Peyer's patch (tissue), 4 donors: ENCODE measurements at places on chromosomes 6 and 20. TPM values are rescaled to one million over a fixed set of nuclear protein-coding genes. Genes with fewer than 3 reads are reported as not detected.

DNA sequence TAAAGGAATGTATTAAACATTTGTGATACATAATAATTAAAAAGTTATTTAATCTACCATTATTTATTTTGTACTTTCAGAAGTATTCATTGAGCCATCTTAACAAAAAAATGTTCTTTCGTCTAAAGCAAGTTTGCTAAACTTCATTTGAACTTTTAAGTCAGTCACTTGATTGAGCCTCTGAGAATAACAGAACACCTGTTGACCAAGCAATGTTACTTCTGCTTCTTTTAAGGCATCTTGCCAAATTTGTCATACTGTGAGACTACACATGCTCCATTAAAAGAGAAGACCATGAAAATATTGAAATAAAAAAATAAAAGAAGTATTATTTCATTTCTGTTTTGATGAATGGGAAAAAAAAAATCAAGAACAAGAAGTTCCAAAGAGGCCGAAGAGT is 141.8 kb upstream of the BMP5 start:
- H3K36me3 ChIP-seq: no peaks in the 10 kb centered on the region
- no peaks in the 10 kb centered on the region for H3K27me3 ChIP-seq
- no peak overlapping the region for H3K4me3 ChIP-seq
- no peak for DNase-seq

DNA sequence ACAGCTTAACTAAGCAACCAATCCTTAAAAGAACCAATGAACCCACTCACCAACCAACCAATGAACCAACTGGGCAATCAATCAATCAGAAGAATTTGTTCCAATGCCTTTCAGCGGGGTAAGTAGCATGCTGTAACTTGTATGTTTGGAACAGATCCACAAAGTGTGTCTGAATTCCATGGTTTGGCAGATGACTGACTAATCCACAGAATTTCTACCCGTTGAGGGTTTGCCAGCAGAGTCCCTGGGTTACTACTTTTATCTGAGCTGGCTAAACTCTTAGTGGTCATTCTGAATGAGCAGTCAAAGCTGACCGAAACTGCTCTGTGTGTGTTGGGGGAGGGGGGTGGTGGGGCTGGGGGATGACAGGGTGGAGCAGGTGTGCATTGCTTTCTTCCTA is 125.0 kb upstream of the JAG1 start:
- no peaks in the 10 kb centered on the region for H3K36me3 ChIP-seq
- no peaks in the 10 kb centered on the region for H3K4me1 ChIP-seq
- no peak for DNase-seq
- H3K27me3 ChIP-seq: no peaks in the 10 kb centered on the region

GRCh38 chr6:96923871-96924493 is 546 bp upstream of the KLHL32 start:
- DNase-seq: no peak
- peak overlapping the region; percentile 76 for H3K4me3 ChIP-seq
- no peaks in the 10 kb centered on the region for H3K4me1 ChIP-seq
- H3K27ac ChIP-seq: peak overlapping the region; percentile 90
- H3K27me3 ChIP-seq: no peaks in the 10 kb centered on the region

DNA sequence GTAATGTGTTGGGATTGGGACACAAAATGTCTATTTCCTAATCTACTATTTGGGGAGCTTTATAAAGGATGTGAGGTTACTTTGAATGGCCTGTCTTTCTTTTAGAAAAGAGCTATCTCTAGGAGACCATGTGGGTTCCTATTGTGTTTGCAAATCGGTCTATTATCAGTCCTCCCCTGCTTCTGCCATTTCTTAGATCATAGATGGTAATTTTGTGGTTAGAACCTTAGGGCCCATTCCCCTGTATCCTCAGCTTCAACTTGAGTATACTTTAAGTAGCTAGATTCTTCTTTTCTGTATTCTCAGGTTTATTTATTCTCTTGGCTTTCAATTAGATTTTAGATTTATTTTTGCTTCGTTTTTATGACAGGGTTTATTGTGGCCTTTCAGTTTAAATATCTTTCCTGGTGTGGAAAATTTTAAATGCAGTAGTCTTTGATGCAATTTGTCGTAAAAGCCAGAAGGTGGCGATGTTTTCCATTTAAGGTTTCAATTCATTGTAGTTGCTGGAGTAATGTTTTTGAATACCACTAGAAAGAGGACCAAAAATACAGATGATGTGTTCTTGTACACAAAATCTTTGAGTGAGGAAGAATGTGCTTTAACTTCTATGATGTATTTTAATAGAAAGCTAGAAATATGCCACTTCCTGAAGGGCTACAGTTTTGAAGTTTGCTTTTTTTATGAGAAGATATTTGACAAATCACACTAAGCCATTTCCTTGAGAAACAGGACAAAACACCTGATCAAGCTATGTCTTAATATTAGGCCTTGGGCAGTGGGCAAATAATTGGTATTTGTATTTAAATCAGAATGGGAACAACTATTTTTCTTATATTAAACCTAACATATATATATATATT is 20.3 kb downstream of the TBPL1 start:
- H3K4me3 ChIP-seq: no peak overlapping the region
- no peaks in the 10 kb centered on the region for H3K27me3 ChIP-seq
- peaks cover 7% of the 10 kb centered on the region for H3K4me1 ChIP-seq
- no peak for DNase-seq
- H3K27ac ChIP-seq: no peak overlapping the region

GRCh38 chr6:73802366-73802765 is 106.4 kb downstream of the CD109 start:
- no peaks in the 10 kb centered on the region for H3K4me1 ChIP-seq
- H3K4me3 ChIP-seq: no peak overlapping the region
- H3K27me3 ChIP-seq: no peaks in the 10 kb centered on the region
- no peak overlapping the region for H3K27ac ChIP-seq

DNA sequence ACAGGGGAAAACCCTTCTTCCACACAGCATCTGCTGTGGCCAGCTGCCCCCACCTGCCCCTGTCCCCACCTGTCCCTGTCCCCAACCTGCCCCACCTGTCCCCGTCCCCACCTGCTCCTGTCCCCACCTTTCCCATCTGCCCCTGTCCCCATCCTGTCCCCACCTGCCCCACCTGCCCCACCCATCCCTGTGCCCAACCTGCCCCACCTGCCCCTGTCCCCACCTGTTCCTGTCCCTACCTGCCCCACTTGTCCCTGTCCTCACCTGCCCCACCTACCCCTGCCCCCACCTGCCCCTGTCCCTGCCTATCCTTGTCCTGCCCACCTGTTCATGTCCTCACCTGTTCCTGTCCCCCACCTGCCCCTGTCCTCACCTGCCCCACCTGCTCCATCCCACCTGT is 6.4 kb upstream of the MYT1 start:
- DNase-seq: no peak
- H3K4me1 ChIP-seq: no peaks in the 10 kb centered on the region
- H3K36me3 ChIP-seq: no peaks in the 10 kb centered on the region

GRCh38 chr6:156824142-156824541 is 47.0 kb downstream of the ARID1B start:
- peaks cover 9% of the 10 kb centered on the region for H3K4me1 ChIP-seq
- no peaks in the 10 kb centered on the region for H3K27me3 ChIP-seq
- H3K27ac ChIP-seq: peak overlapping the region; percentile 16
- no peak overlapping the region for H3K4me3 ChIP-seq
- H3K36me3 ChIP-seq: peaks cover under 1% of the 10 kb centered on the region
- DNase-seq: no peak

GRCh38 chr6:79984261-79984660 is 20.2 kb upstream of the TTK start:
- no peak for DNase-seq
- no peaks in the 10 kb centered on the region for H3K36me3 ChIP-seq
- H3K4me1 ChIP-seq: no peaks in the 10 kb centered on the region
- H3K27me3 ChIP-seq: no peaks in the 10 kb centered on the region
- H3K27ac ChIP-seq: no peak overlapping the region

DNA sequence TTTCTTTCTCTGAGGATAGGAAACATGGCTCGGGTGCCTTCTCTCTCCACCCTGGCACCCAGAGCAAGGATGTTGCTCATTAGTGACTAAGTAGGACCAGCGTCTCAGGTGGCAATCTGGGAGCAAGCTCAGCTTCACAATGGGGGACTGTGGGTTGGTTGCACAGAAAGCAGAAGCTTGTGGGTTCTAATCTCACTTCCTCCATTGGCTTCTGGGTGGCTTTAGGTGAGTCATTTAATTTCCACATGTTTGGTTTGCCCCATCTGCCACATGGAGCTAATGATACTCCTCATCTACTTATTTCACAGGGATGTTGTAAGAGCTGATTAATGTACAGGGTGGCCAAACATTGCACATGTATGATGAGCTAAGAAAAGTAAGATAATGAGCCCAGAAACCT is 54.8 kb upstream of the AKIRIN2 start:
- no peaks in the 10 kb centered on the region for H3K36me3 ChIP-seq
- peak; percentile 72 for DNase-seq
- no peaks in the 10 kb centered on the region for H3K4me1 ChIP-seq

DNA sequence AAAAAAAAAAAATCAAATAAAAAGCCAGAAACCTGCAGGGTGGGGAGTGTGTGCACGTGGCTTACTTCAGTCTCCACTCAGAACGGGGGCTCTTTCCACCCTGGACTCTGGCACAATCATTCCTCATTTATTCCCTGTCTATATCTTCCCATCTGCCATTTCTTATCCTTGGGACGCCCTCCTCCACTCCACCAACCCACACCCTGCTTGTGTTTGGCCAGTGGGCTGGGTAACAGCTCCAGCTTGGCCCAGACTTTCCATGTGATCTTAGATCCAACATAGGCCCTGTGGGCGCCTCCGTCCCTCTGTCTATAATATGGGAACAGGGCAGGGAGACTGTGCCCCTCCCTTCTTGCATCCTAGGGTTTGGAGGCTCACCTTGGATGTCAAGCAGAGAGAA is 68.1 kb downstream of the CD40 start:
- DNase-seq: no peak
- no peak overlapping the region for H3K27ac ChIP-seq
- H3K27me3 ChIP-seq: no peaks in the 10 kb centered on the region

DNA sequence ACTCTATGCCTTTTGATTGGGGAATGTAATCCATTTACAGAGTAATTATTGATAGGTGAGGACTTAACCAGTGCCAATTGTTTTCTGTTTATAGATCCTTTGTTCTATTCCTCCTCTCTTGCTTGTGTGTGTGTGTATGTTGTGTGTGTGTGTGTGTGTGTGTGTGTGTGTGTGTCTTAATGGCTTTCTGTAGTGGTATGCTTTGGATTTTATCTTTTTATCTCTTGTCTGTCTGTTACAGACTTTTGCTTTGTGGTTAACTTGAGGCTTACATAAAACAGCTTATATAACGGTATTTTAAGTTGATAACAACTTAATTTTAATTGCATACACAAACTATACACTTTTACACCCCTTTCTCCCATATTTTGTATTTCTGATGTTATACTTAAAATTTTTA is 54.7 kb downstream of the CDC5L start:
- H3K27me3 ChIP-seq: no peaks in the 10 kb centered on the region
- no peak for DNase-seq
- no peaks in the 10 kb centered on the region for H3K36me3 ChIP-seq
- no peak overlapping the region for H3K4me3 ChIP-seq

- H3K4me3 ChIP-seq: no peak overlapping the region
- H3K4me1 ChIP-seq: no peaks in the 10 kb centered on the region
- no peaks in the 10 kb centered on the region for H3K27me3 ChIP-seq
- no peak for DNase-seq
- no peak overlapping the region for H3K27ac ChIP-seq
- no peaks in the 10 kb centered on the region for H3K36me3 ChIP-seq
Measured at GRCh38 chr6:13268913-13269518, 59.3 kb downstream of the TBC1D7 start.

The OR14J1 gene
- not detected for total RNA-seq

The TRIM31 gene
- 9.9 TPM for total RNA-seq

The PTCRA gene
- not detected for total RNA-seq

The CPNE5 gene
- 1.7 TPM for total RNA-seq

The CST4 gene
- total RNA-seq: not detected

The LSM14B gene
- 34.3 TPM for total RNA-seq

The MCHR2 gene
- not detected for total RNA-seq

The ATAT1 gene
- 21.1 TPM for total RNA-seq
